ENCODE measurements at places on chromosomes 2 and 18. TPM values are rescaled to one million over a fixed set of nuclear protein-coding genes. Genes with fewer than 3 reads are reported as not detected.

SPATA3 gene
- not detected for total RNA-seq

HRH4 gene
- not detected for total RNA-seq

TAF4B gene
- total RNA-seq, result 5.5 TPM

OTX1 gene
- total RNA-seq, result 0.10 TPM

AQP12B gene
- total RNA-seq, result not detected

OR6B2 gene
- total RNA-seq, result not detected

IL18R1 gene
- total RNA-seq, result 1.00 TPM

NXPH2 gene
- not detected for total RNA-seq

AMER3 gene
- not detected for total RNA-seq

SERPINB13 gene
- not detected for total RNA-seq

ACTR1B gene
- 58.9 TPM for total RNA-seq

PARD6G gene
- 1.9 TPM for total RNA-seq

MDH1B gene
- not detected for total RNA-seq

SERPINB2 gene
- 5.7 TPM for total RNA-seq

UGT1A5 gene
- not detected for total RNA-seq

LGALSL gene
- total RNA-seq, result 2.1 TPM

ITGB6 gene
- not detected for total RNA-seq

ALK gene
- not detected for total RNA-seq

SOS1 gene
- total RNA-seq, result 9.1 TPM

ACVR2A gene
- total RNA-seq, result 3.4 TPM

GDF7 gene
- 0.10 TPM for total RNA-seq

IL1F10 gene
- total RNA-seq, result not detected

ZNF396 gene
- not detected for total RNA-seq

DSG1 gene
- not detected for total RNA-seq

PID1 gene
- 0.53 TPM for total RNA-seq

KCTD18 gene
- 5.3 TPM for total RNA-seq

RGPD3 gene
- total RNA-seq, result 0.13 TPM

SNED1 gene
- 4.3 TPM for total RNA-seq

NDUFS1 gene
- 103 TPM for total RNA-seq

IRS1 gene
- total RNA-seq, result 0.05 TPM

ALPI gene
- not detected for total RNA-seq

EMILIN1 gene
- 7.2 TPM for total RNA-seq

GPR55 gene
- total RNA-seq, result not detected

TUBA4B gene
- not detected for total RNA-seq

SLC39A10 gene
- 19.3 TPM for total RNA-seq

CYS1 gene
- total RNA-seq, result not detected

Data from mammary microvascular endothelial cell (primary cell).